Left lobe of liver (tissue), 2 donors: ENCODE measurements at places on chromosomes 13 and 19. TPM values are rescaled to one million over a fixed set of nuclear protein-coding genes. Genes with fewer than 3 reads are reported as not detected.

DNA sequence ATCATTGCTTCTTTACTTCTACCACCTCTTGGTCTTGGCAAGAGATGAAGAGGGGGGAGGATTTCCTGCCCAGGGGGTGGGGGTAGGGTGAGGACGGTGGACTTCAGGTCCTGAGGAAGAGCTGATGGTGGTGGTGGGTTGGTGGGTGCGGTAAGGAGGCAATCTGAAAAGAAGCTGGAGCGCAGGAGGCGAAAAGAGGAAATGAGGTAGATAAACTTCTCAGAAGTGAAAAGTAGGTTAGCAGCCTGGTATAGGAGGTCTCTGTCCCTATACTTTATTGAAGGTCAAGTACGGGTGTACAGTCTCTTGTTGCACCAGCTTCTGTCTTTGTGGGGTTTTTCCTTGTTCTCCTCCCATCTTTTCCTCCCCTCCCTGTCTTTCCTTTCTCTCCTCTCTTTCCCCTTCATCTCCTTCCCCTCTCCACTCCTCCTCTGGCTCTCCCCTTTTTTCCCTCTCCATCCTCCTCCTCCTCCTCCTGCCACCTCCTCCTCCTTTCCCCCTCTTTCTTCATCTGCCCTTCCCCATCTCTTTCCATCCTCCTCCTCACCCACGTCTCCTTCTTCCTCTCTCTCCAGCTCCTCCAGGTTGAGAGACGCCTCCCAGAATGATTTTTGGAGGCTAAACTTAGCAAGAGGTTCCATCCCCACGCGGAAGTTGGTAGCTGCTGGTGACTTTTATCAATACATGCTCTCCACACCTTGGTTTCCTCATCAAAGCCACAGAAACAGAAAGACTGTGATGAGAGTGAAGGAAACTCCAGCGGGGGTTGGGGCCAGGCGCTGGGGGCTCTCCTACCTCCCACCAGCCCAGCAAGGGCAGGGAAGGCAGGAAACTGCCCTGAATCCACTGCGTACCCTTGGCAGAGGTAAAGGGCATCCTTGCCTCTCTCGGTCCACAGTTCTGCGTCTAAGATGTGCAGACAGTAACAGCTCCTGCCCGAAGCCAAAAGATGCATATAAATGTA lies 15.3 kb downstream of the TNFSF14 start:
- no peak for DNase-seq

DNA sequence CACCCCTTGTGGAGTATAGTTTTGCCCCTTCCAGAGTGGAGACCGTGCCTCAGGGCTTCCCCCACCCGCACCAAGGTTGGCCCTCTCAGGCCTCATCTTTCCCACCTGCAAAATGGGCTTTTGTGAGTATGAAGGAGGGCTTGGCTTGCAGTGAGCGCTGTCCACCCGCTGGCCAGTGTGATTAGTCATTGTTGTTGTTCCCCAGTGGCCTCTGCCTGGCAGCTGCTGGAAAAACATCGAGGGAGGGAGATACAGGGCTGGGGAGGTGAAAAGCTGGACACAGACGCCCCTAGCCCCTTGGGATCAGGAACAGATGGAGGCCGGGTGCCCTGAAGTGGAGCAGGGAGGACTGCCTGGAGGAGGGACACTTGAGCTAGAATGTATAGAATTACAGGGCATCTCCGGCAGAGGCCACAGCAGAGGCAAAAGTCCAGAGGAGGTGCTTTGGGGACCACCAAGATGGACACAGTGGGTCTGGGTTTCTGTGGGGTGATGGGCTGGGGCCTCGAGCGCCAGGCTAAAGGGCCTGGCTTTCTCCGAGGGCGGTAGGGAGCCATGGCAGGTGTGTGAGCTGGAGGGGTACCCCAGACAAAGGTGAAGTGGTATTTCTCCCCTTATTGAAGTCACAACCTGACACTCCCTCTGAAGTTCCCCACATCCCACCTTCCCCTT lies 3.9 kb upstream of the IL12RB1 start:
- no peak for DNase-seq

DNA sequence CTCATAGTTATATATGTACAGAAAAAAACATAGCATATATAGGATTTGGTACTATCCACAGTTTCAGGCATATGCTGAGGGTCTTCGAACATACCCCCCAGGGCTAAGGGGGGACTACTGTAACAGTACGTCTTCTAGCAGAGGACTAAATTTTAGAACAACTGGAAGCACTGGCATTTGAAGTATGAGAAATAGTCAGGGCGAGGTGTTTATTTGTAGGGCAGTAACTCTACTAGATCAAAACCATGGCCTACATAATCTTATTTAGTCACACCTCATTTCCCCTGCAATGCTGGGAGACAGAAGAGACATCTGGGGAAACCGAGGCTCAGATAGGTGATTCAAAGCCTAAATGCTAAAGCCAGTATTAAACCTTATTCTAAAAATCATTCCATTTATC lies 245.6 kb downstream of the DCT start:
- DNase-seq: no peak

- no peak for DNase-seq
Observed at GRCh38 chr13:94921181-94921580, 208.8 kb upstream of the SOX21 start.

Gene IQCN
- total RNA-seq: 2.8 TPM
